ENCODE measurements at places on chromosomes 7 and 10.

GRCh38 chr7:120170834-120171233 is 102.1 kb upstream of the KCND2 start:
- DNase-seq, result no peak

- no peak for DNase-seq
These were observed 874.1 kb downstream of the GRM8 start for GRCh38 chr7:126378642-126379041.

DNA sequence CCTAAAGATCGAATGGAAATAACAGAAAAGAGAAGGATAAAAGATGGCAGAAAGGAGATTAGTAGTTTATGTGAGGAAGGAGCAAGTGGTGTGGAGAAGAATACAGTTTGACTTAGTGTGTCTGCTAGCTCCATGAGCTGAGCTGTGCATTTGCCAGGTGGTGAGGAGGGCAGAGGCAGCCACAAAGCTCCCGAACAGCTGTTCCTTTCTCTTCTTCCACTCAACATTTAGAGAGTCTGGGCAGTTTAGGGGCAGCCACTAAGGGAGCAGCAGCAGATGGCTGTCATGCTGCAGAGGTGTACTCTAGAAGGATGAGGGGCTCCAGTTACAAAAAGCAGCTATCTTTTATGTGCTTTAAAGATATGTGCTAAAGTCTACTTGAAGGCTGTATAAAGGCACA is 674.4 kb downstream of the GRM8 start:
- no peak for DNase-seq

- no peak for DNase-seq
These were observed 86.3 kb downstream of the PALS2 start for GRCh38 chr7:24659505-24659904.

DNA sequence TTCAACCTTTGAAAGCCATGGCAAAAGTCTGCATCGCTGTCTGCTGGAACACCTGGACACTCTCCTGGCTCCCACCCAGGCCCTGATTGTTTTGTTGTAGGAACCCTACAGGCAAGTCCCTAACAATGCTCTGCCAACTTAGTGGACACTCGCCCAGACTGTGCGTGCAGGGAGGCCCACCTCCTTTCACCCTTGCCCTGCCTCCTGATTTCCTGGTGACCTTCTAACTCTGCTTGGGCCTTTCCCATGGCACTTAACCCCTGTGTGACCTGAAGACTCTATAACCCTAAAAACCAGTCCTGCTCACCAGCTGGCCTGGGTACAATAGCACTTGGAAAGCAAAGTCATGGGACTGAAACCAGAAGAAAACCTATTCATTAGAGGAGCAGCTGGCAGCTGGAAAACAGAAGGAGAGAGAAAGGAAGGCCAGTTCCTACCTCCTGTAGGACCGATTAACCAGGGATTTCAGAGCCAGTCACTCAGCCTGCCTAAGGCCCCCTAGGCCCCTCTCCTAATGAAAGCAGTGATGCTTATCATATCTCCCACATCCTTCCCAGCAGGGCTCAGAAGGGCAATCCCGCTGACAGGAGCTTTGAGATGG is 82.7 kb upstream of the KMT2E start:
- DNase-seq, result no peak

- DNase-seq, result no peak
These were observed 145.4 kb downstream of the SNX10 start for GRCh38 chr7:26437003-26437532.

DNA sequence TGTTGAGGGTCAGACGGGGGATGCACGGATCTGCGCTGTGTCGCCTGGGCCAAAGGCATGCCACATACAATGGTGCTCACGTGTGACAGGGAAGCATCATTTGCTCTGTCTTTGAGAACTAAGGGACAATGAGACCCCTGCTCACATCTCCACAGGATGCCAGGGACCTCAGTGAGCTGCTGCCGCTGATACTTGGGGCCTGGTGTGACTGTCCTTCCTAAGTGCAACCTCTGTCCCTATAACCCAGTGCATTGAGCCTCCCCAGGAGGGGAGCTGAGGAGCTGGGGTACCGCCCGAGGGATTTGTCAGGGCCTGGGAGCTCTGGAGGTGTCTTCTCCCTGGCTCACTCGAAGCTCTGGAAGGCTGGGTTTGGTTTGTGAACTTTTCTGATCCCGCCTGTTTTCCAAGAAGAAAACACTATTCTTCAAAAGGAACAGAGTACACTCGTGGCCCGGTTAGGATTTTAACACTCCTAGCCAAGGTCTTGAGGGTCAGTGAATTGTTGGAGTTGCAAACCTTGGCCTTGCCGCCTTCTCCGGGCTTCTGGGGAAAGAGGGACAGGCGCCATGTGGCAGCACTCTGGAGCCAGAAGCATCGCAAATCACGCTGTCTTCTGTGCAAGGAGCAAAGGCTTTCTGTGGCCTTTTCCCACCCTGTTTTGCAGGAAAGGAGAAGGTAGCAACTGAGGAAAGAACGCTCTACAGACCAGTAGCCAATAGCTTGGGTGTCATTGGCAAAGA is 26.2 kb upstream of the CTBP2 start:
- DNase-seq, result no peak

DNA sequence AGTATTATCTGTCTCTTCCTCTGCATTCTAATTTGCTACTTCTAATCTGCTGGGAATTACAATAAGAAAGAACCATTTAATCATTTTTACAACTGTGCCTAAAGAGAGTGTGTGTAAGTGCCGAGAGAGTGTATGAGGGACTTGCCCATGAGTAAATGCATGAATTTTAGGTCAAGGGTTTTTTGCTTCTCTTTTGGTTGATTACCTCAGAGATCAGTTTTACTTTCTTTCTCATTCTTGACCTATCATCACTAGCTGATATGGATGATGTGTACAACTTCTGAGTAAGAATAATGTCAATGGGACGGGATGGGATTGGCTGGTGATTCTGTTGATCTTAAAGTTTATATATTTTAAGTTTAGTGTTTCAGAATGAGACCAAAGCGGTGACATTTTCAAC is 47.8 kb downstream of the IKZF1 start:
- DNase-seq, result no peak

GRCh38 chr7:77912293-77912692 is 113.7 kb downstream of the PHTF2 start:
- no peak for DNase-seq

- DNase-seq, result no peak
These were observed 5.1 kb upstream of the HOXA11 start for GRCh38 chr7:27189997-27190748.

DNA sequence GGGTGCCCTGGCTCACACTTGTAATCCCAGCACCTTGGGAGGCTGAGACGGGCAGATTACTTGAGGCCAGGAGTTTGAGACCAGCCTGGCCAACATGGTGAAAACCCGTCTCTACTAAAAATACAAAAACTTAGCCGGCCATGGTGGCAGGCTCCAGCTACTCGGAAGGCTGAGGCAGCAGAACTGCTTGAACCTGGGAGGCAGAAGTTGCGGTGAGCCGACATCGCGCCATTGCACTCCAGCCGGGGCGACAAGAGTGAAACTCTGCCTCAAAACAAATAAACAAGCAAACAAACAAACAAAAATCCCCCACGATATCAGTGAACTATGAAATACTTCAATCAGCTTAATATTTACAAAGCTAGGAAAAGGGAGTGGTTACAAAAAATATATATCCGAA is 382.3 kb upstream of the KCND2 start:
- no peak for DNase-seq

DNA sequence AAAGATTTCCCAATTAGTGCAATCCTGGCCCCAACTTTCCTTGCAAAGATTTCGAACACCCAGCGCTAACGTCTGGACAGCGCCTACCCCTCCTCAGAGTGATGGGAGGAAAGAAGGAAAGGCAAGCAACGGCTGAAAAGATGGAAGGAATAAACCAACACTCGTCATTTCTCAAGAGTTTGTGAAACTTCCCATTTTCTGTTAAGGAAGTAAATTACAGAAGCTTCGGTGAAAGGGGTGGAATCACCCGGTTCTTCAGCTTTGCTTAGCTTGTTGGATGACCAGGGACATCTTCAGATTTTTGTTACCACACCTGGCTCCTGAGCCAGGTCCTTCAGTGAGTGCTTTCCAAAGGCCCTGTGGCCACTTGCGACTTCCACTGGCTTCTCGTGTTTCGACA is 313.1 kb downstream of the SKIDA1 start:
- DNase-seq, result no peak

GRCh38 chr10:36722777-36723176 is 402.6 kb upstream of the ANKRD30A start:
- no peak for DNase-seq

DNA sequence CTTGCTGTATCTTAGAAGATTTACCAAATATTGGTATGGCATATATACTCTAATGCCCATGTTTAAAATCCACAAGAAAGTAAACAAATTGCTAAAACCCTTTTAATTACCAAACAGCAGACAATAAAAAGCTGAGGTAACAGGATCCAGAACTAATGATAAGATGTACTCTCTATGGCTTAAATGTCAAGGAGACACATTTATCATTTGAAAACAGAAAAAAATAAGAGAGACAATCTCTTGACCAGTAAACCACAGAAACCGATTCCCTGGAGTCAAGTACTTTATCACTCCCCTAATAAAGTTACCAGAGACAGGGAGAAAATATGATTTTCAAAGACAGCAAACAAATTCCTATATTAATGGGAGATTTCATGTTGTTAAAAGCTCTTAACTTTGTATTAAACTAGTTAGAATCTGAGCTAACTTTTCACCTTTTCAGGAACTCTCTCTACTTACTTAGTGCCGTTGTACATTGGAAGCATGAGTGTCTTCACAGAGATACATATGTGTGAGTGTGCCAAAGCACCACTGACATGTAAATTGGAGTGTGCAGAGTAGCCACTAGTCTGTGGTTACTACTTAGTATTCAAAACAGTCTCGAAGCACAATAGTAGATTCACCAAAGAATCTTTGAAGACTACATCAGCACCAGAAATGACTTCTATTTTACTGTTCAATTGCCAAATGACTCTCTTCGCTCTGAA is 44.2 kb downstream of the TSPAN12 start:
- DNase-seq, result no peak

DNA sequence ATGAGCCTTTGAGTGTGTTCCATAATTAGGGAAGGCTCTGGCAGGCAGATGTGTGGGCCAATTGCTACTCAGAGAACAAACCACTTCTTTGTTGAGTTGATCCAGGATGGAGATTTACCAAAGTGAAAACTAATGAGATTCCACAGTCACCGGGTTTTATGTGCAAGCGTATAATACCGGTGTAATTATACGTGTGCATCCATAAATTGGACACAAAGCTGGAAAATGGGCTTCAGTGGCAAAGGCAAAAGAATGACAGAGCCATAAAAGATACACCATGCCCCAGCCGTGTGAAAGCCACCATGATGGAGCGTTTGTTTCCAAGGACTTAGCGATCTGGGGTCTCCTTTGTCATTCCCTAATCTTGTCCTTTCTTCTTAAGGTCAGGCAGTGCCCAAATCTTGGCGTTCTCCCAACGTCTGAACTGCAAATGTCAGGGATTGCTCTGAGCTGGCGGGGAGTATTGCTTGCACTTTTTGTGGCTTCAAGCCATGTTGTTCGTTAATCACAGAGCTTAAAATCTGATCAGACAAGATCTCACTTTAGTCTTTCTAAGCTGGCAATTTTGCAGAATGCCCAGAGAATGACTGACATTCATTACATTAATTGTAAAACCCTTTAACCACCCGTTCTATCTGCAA is 70.1 kb downstream of the NPTX2 start:
- DNase-seq, result no peak

DNA sequence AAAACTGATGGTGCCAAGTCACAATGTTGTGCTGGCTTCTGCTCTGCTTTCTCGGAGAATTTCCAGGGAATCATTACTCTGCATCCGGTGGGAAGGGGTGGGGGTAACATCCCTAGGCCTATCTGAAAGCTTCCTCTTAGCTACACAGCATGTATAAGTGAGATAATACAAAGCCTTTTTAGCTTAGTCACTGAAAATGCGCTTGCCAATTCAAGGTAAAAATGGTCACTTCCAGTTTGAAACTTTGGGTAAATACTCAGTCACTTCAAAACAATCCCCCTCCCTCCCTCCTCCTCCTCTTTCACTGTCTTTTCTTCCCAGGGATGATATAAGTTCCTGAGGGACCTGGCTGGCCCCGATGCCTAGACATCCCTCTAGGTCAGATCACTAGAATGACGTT is 57.3 kb upstream of the APBB1IP start:
- DNase-seq, result no peak

GRCh38 chr10:111989136-111989911 is 194.2 kb downstream of the GPAM start:
- no peak for DNase-seq

DNA sequence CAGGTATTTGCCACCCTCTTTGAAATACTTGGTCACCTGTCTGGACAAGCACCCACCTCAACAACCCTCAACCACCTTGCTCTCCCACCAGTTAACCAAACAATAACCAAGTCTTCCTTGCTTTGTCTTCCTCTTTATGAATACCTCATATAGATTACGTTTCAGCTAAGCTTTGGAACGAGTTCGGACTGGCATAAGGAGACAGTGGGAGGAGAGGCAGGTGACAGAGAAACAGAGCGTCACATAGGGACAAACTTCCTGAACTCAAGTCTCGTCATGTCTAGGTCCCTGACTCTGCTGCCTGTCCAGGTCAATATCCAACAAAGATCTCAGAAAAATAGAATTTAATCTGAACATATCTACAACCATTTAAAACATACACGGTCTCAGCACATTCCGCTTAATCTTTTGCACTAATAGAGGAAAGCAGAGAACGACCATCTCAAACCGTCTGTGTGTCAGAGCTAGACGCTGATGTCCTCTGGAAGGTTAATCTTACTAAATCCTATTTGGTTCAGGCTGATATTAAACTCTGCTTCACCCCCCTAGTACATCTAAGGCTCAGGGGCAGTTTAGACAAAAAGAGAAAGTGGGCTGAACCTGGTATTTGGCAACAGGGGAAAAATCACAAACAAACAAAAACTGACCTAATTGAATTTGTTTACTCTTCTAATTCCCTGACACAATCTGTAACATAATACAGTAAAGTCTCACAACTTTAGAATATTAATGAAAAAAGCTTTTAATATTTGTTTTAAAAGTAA is 26.4 kb upstream of the SVOPL start:
- DNase-seq, result no peak

DNA sequence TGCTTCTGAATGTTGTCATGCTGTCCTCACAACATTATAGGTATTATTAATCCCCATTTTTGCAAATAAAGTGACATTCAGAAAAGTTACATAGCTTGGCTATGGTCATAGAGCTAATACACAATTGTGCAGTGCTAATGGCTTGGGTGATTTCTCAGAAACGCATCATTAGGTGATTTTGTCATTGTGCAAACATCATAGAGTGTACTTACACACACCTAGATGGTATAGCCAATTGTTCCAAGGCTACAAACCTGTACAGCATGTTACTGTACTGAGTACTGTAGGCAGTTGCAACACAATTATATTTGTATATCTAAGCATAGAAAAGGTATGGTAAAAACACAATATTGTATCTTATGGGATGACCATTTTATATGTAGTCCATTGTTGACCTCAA is 91.0 kb downstream of the BTAF1 start:
- no peak for DNase-seq

- no peak for DNase-seq
These were observed 192.9 kb downstream of the CAMK1D start for GRCh38 chr10:12542133-12542670.

DNA sequence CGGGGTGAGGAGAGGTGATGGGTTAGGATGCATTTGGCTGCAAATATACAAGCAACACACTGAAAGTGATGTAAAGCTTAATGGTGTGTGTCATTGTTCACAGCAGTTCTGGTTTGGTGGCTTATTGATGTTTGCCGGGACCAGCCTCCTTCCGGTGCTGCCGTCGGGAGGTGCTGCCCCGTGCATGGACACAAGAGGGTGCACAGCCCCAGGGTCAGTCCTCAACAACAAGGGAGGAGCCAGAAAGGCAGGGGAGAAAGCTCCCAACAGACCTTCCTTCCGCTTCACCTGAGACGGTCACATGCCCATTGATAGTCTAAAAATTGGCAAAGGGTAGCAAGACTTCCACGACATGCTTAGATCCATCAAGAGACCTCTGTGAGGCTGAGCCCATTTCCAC is 9.5 kb downstream of the RNF32 start:
- no peak for DNase-seq
